ENCODE measurements at places on chromosomes 3 and 15.
A peak's percentile ranks its signal among the peaks of the same experiment; 100 is the strongest.

- no peak for DNase-seq
Measured at GRCh38 chr3:169104972-169105371, 558.5 kb downstream of the MECOM start.

- DNase-seq, result no peak
Measured at GRCh38 chr3:10178892-10179291, 14.2 kb downstream of the IRAK2 start.

DNA sequence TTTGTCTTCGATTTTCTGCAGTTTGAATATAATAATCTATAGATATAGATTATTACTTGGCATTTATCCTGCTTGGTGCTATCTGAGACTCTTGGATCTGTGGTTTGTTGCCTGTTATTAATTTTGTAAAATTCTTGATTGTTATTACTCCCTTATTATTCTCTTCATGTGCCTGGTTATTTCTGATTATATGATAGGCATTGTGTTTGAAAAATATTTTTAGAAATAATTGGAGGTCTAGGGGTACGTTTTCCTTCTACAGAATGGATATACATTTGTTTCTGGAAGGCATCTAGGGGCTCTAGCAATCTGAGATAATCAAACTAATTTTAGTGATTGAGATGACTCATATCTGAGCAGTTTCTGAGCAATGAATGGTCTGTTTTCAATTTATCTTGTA, 14.9 kb upstream of the CELF6 start:
- no peak for DNase-seq

GRCh38 chr15:26242565-26243071, 379.5 kb upstream of the ATP10A start:
- no peak for DNase-seq

- no peak for DNase-seq
Measured at GRCh38 chr3:55875113-55875512, 388.0 kb upstream of the WNT5A start.

DNA sequence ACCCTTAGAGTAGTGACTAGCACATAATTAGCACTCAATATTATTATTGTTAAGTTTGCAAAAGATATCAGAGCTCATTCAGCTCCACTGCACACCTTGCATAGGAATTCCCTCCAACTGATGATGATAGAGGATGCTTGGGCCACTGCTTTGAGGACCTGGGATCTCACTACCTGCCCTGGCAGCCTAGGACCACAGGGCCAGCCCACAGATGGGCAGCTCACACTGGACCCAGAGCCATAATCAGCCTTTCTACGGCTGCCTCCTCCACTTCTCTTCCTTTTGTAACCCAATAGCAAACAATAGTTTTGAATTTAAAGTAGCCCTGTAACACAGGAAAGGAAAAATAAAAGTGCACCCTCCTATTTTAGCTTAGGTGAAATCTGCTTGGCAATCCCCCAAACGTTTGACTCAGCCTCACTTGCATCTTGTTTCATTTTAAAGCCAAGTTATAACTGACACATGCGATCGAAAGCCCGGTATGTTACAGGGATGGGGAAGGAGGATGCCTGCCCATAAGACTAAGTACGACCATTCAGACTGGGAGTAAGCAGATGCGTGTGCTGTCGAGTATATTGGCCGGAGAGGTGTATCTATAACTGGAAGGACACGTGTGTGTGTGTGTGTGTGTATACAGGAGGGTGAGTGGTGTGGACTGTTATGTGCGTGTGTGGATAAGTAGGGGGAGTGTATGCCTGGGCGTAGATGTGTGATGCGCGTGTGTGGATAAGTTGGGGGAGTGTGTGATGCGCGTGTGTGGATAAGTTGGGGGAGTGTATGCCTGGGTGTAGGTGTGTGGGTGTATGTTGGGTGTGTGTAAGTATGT, 65.9 kb downstream of the CPN2 start:
- peak; percentile 72 for DNase-seq

GRCh38 chr3:48552111-48552951, 4.3 kb downstream of the PFKFB4 start:
- no peak for DNase-seq

DNA sequence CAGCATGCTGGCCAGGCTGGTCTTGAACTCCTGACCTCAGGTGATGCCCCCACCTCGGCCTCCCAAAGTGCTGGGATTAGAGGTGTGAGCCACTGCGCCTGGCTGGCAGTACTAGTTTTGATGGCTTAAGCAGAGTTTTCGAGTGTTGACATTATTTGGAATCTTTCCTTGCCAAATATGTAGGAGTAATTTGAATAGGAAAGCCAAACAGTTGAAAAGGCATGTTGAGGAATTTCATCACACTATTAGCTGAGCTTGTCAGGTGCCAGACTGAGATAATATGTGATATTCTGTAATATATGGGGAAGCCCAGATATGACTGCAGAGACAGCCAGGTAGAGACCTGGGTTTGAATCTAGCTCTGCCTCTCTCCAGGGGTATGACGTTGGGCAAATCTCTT, 109.3 kb downstream of the SV2B start:
- no peak for DNase-seq

DNA sequence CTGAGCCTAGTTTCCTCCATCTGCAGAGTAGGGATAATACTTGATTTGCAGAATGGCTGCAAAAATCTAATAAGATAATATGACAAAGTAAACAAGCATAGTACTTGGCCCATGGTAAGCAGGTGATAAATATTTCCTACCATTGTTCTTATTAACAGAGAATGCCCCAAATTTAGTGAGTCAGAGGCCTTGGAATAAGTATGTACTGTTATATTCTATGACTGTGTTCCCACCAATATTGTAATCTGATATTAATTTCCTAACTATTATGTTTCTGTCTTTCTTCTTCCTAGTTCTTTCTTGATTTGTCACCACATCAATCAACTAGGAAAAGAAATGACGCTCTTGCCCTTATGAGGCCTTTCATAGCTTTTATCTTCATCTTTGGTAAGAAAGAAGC, 178.4 kb upstream of the SLC2A2 start:
- DNase-seq, result no peak

- no peak for DNase-seq
Measured at GRCh38 chr3:187093320-187093719, 46.0 kb downstream of the RPL39L start.

GRCh38 chr15:96150254-96150653, 180.2 kb upstream of the NR2F2 start:
- DNase-seq, result no peak

DNA sequence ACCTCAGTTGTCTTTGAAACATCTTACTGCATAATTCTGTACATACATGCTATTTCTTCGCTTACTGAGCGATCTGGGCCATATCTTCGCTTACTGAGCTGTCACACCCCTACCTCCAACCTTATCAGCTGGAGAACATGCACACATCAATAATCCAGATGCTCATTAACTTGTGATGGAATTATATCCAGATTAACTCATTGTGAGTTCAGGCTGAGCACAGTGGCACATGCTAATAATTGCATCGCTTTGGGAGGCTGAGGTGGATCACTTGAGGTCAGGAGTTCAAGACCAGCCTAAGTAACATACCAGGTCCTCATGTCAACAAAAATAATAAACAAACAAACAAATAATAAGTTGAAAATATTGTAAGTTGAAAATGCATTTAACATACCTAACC, 19.3 kb upstream of the ANXA2 start:
- DNase-seq, result no peak

- no peak for DNase-seq
Measured at GRCh38 chr3:7760718-7761117, 740.9 kb upstream of the LMCD1 start.

DNA sequence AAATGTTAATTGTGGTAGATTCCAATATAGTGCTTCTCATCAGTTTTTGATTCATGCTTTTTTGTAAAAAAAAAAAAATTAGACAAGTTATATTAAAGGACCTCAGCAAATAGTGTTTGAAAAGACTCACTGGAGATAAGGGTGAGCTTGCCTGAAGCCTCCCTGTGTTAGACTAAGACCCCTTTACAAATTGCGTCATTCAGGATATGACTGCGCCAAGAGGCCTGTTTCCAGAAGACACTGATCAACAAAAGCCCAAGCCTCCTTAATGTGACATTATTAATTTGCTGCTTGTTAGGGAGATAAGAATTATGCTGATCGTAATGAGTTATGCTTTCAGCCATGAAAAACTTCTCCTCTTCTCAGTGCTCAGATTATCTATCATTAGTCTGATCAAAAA, 13.0 kb upstream of the DNAJC13 start:
- DNase-seq, result no peak

DNA sequence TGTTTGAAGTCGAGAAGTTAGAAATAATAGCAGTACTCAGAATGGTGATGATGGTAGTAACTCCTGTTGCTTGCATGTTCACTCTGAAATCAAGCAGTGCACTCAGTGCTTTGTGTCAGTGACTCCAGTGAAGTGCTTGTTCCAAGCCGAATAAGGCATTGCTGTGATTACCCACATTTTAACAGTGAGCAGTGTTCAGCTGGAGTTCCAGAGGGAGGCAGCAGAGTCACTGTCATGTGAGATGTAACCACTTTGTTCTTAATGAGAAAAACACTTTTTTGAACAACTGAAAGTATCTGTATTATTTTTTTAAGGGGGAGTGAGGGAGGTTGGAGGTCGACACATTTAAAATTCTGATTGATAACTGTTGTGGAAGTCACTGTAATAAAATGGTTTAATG, 3.7 kb downstream of the MDFIC2 start:
- peak; percentile 36 for DNase-seq

DNA sequence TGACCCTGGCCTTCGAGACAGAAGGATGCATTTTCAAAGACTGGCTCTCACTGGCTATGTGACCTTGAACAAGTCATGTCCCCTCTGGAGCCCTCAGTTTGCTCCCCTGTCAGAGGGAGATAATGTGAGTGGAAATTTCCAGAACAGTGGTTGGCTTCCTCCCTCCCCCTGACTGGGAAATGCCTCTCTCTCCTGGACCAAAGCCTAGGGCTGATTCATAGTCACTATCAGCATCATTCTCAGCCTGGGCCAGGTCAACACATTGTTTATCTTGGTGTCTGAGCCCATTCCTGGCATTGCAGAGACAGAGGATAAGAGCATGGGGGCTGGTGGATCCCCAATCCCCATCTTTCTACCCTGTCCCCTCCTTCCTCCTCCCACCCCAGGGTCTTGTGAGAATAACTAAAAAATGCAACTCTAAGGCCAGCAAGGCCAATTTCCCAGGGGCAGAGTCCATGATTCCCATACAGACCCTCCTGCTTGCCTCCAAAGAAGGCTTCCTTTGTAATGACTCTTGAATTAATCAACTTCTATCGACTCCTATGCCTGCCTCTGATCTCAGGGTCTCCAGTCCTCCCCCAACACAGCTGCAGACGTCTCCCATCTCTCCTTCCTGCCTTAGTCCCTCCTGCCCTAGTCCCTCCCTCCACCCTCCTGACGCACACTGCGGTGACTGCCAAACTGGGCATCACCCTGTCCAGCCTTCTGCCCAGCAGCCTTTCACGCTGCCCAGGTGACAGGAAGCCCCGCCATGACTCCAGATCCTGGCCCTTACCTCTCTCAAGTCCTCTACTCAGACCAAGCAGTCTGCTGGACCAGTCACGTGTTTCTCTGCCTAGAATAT, 35.4 kb upstream of the CORO2B start:
- DNase-seq, result peak; percentile 96
